Activated T-cell treated with anti-CD3 and anti-CD28 coated beads for 24 hours (primary cell): ENCODE measurements at places on chromosomes 1 and 21.

DNA sequence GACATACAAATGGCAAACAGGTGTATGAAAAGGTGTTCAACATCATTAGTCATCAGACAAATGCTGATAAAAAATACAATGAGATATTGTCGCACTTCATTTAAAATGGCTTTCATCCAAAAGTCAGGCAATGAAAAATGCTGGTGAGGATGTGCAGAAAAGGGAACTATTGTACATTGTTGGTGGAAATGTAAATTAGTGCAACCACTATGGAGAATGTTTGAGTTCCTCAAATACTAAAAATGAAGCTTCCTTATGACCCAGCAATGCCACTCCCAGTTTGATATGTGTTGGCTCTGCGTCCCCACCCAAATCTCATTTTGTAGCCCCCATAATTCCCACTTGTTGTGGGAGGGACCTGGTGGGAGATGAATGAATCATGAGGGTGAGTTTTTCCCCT, 309.7 kb upstream of the ZRANB2 start:
- no peak for DNase-seq

DNA sequence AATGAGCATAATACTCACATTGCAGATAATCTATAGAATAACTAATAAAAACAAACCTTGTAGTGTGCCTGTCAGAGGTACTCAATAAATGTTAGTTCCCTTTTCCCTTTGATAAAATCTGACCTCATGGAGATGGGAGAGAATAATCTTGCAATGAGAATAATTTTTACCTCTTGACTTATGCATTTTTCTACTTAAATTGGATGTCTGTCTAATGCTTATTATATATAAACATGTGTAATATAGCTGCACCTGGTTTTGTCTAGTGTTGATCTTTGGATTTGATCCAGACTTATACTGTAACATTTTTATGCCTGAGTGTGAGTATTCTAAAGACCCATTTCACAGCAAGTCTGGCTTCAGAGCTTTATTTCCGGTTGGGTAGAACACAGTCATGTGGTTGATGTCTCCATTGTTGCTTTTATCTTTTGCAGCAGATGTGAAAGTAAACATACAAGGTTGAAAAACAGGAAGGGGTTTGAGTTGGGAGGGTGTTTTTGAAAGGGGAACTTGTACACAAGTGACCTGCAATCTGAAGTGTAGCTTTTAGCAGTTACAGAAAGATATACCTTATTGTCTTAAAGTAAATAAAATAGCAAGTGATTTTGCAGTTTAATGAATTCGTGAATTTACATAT, 12.4 kb downstream of the EPB41 start:
- DNase-seq = peak; percentile 36

GRCh38 chr1:195584870-195585624, 1023.2 kb downstream of the KCNT2 start:
- DNase-seq = no peak

- DNase-seq = no peak
Observed at GRCh38 chr21:42188663-42189062, 30.3 kb upstream of the ABCG1 start.

- DNase-seq = no peak
Observed at GRCh38 chr1:86453664-86454063, 15.1 kb upstream of the CLCA1 start.
